ENCODE measurements at places on chromosomes 6 and 20. TPM values are rescaled to one million over a fixed set of nuclear protein-coding genes. Genes with fewer than 3 reads are reported as not detected.

RIPPLY2 gene
- 0.66 TPM for total RNA-seq

RAB44 gene
- not detected for total RNA-seq

TINAG gene
- total RNA-seq = not detected

CSNK2B gene
- total RNA-seq = 185 TPM

BEND6 gene
- 1.8 TPM for total RNA-seq

SLC35D3 gene
- not detected for total RNA-seq

RAD21L1 gene
- not detected for total RNA-seq

DNA sequence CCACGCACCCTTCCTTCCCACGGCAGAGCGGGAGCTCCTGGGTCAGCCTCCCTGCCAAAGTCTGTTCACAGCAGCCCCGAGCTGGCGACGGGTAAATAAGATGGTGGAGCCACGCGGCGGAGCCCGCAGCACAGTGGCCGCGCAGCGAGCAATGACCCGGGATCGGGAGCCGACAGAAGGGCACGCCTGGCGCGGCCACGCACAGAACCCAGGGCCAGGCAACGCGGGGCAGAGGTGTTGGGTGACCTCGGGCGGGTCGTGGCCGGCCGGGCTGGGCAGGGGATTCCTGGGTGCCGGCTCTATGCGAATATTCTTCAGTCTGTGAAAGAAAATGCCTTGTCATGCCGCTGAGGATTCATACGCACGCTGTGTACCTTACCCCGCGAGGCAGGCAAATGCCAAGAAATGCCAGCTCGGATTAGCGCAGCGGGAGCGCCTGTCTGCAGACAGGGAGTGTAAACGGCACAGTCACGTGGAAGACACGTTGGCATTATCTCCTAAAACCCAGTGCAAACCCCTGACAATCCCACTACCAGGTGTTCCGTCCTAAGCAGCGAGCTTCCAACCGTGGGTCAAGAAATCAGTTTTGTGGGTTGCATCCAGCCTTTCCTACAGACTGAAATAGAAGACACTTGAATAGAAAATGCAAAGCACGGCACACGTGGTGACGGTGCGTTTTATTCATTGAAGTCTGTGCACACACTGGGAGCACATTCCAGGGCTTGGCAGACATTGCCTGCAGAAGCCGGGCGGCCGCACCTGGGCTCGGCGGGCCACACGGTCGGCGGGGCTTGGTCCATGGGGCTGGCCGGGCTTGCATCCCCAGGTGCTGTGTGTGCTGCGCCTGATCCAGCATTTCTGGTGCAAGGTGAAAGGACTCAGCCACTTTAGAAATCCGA lies 18.3 kb downstream of the CHRNA4 start:
- no peak overlapping the region for H3K27ac ChIP-seq
- H3K36me3 ChIP-seq = no peaks in the 10 kb centered on the region

- no peaks in the 10 kb centered on the region for H3K4me1 ChIP-seq
- H3K27me3 ChIP-seq = no peaks in the 10 kb centered on the region
- no peak for DNase-seq
- no peaks in the 10 kb centered on the region for H3K36me3 ChIP-seq
- no peak overlapping the region for H3K27ac ChIP-seq
- no peak overlapping the region for H3K4me3 ChIP-seq
Measured at GRCh38 chr20:1302685-1303541, 26.0 kb downstream of the SDCBP2 start.

DNA sequence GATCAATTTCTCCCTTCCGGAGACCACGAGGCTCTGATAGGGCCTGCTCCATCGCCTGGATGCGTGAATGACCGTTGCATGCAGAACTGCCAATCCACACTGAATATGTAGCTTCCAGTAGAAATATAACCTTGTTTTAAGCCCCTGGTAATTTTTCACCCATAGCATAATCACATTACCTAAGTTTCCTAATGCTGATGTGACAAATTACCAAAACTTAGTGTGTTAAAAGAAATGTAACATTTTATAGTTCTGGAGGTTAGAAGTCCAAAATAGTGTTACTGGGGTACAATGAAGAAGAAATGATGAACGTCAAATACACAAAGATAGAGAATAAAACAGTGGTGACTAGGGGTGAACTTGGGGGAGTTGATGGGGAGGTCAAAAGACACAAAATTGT lies 22.0 kb upstream of the SIRPD start:
- H3K4me3 ChIP-seq = no peak overlapping the region
- peaks cover 2% of the 10 kb centered on the region for H3K27me3 ChIP-seq
- no peaks in the 10 kb centered on the region for H3K36me3 ChIP-seq
- no peaks in the 10 kb centered on the region for H3K4me1 ChIP-seq
- H3K27ac ChIP-seq = no peak overlapping the region
- no peak for DNase-seq

DNA sequence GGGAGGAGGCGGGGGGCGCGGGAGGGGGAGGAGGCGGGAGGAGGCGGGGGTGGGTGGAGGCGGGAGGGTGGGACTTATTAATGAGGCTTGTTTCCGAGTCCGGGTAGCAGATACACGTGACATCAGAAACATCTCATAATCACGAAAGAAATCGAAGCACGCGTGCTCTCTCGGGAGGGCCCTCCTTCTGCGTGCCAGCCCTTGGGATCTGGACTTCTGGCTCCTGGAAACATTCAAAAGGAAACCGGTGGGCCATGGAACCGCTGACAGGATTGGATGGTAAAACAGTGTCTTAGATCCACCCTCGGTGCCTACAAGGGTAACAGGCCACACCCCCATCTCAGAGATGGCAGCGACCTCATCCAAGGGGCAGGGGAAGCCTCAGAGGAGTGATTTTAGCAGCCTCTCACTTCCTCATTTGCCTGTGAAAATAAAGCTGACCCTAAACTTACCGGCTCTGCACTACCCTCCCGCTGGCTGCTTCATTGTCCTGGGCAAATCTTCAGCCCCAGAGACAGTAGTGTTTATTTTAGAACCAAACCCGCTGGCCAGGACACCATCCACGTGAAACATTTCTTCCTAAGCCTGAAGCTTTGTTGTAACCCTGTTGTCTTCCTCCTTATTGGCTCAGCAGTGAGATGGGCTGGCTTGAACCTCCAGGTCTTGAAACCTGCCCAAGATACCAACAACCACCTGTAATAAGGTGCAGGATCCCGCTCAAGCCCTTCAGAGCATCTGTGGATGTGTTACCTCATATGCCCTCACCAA lies 97.5 kb downstream of the PSMG4 start:
- H3K27ac ChIP-seq = peak overlapping the region; percentile 81
- H3K4me3 ChIP-seq = peak overlapping the region; percentile 78
- no peaks in the 10 kb centered on the region for H3K27me3 ChIP-seq
- no peaks in the 10 kb centered on the region for H3K36me3 ChIP-seq
- peaks cover 86% of the 10 kb centered on the region for H3K4me1 ChIP-seq

DNA sequence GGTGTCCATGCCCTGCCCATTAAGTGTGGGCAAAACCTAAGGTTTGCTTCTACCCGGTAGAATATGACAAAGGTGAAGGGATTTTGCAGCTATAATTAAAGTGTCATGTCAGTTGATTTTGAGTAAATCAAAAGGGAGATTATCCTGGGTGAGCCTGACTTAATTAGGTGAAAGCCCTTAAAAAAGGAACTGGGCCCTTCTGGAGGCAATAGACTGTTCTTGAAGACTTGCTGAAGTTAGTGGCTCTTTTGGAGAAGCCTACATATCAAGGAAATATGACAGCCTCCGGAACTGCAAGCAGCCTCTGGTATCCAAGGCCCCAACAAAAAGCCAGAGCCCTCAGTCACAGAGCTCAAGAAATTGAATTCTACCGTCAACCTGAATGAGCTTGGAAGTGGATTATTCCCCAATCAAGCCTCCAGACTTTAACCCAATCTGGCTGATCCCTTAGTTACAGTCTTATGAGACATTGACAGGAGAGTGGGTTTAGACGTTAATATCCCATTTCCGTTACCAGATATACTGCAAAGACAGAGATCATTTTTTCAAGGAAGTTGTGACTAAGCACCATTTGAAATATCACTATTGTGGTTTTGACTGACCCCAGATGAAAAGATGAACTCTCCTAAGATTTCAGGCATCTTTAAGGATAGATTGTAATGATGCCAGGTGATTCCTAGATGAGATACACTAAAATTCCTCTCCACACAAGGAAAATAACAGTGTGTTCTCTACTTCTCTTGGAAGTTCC lies 303.4 kb downstream of the PLCB1 start:
- no peak overlapping the region for H3K4me3 ChIP-seq
- H3K27me3 ChIP-seq = no peaks in the 10 kb centered on the region
- no peak overlapping the region for H3K27ac ChIP-seq
- H3K4me1 ChIP-seq = peaks cover 8% of the 10 kb centered on the region

- H3K27me3 ChIP-seq = peaks cover 32% of the 10 kb centered on the region
- H3K27ac ChIP-seq = no peak overlapping the region
- no peaks in the 10 kb centered on the region for H3K4me1 ChIP-seq
Measured at GRCh38 chr20:63484236-63484635, 11.8 kb upstream of the KCNQ2 start.

DNA sequence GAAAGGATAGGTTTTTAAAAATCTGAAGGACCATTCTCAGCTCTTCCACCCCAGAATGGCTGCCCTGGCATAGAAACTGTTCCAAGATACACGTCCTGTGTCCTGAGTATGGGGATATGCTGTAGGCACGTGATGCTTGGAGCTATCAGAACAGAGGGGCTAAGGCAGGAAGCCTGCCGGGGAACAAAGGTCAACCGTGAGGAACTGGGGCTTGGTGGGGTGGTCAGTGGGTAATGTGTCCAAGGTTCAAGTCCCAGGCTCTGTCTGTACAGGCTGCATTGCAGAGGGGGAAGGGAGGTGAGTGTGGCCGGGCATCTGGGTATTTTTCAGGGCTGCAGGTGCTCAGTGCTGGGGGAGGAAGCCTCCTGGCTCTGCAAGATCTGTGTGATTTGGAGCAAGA lies 479.6 kb upstream of the CHD6 start:
- no peaks in the 10 kb centered on the region for H3K4me1 ChIP-seq
- peak overlapping the region; percentile 64 for H3K27ac ChIP-seq
- H3K4me3 ChIP-seq = no peak overlapping the region

GRCh38 chr20:18456600-18456999 lies 10.2 kb downstream of the DZANK1 start:
- H3K27me3 ChIP-seq = no peaks in the 10 kb centered on the region
- H3K4me3 ChIP-seq = no peak overlapping the region
- no peaks in the 10 kb centered on the region for H3K4me1 ChIP-seq
- H3K36me3 ChIP-seq = peaks cover 19% of the 10 kb centered on the region

- DNase-seq = no peak
- no peak overlapping the region for H3K4me3 ChIP-seq
- H3K4me1 ChIP-seq = peaks cover 6% of the 10 kb centered on the region
- peaks cover 3% of the 10 kb centered on the region for H3K27me3 ChIP-seq
Measured at GRCh38 chr6:46325561-46326530, 155.1 kb upstream of the ENPP5 start.

DNA sequence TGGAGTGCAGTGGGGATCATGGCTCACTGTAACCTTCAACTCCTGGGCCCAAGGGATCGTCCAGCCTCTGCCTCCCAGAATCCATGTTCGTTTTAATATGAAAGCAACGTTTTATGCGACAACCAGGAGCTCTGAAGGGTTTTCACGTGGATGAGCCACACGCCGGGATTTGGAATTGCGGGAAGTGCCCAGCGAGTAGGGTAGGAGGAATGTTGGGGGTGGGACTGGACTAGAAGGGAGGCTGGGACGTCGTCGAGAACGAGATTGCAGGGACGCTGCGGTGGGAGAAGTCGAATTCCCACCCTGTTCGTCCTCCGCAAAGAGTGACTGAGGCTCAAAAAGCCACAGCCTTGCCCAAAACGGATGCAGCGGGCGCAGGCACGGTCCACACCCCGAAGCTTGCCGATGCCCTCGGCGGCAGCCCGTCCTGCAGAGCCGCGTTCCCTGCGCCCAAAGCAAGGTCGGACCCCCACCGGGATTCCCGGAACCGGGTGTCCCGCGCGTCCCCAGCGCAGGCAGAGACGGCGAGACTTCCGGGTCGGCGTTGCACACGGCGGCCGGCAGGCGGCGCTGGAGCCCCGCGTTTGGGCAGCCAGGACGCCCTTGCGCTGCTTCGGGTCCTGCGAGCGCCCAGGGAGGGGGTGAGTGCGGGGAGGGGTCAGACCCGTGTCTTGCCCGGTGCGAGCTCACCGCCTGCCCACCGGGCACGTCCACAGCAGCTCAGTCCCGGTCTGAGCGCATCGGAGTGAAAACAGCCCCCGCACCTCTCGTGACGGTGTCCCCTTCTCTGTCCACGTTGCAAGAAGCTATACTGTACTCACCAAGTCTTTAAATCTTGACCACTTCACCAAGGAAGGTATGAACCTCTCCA lies 87.8 kb downstream of the DHX35 start:
- peak; percentile 81 for DNase-seq
- no peaks in the 10 kb centered on the region for H3K36me3 ChIP-seq
- no peak overlapping the region for H3K27ac ChIP-seq

GRCh38 chr6:78199044-78199443 lies 546.2 kb downstream of the MEI4 start:
- no peaks in the 10 kb centered on the region for H3K27me3 ChIP-seq
- H3K36me3 ChIP-seq = no peaks in the 10 kb centered on the region
- no peaks in the 10 kb centered on the region for H3K4me1 ChIP-seq
- DNase-seq = no peak

GRCh38 chr20:48903705-48904104 lies 17.8 kb upstream of the ARFGEF2 start:
- H3K4me3 ChIP-seq = no peak overlapping the region
- no peaks in the 10 kb centered on the region for H3K27me3 ChIP-seq
- no peaks in the 10 kb centered on the region for H3K36me3 ChIP-seq

- DNase-seq = no peak
- no peaks in the 10 kb centered on the region for H3K36me3 ChIP-seq
- peaks cover 37% of the 10 kb centered on the region for H3K4me1 ChIP-seq
Measured at GRCh38 chr6:34389034-34389433, 3.4 kb downstream of the NUDT3 start.

- no peak overlapping the region for H3K4me3 ChIP-seq
- H3K4me1 ChIP-seq = peaks cover 6% of the 10 kb centered on the region
- H3K36me3 ChIP-seq = peaks cover 24% of the 10 kb centered on the region
- no peak overlapping the region for H3K27ac ChIP-seq
Measured at GRCh38 chr6:118618676-118619377, 32.6 kb downstream of the CEP85L start.

DNA sequence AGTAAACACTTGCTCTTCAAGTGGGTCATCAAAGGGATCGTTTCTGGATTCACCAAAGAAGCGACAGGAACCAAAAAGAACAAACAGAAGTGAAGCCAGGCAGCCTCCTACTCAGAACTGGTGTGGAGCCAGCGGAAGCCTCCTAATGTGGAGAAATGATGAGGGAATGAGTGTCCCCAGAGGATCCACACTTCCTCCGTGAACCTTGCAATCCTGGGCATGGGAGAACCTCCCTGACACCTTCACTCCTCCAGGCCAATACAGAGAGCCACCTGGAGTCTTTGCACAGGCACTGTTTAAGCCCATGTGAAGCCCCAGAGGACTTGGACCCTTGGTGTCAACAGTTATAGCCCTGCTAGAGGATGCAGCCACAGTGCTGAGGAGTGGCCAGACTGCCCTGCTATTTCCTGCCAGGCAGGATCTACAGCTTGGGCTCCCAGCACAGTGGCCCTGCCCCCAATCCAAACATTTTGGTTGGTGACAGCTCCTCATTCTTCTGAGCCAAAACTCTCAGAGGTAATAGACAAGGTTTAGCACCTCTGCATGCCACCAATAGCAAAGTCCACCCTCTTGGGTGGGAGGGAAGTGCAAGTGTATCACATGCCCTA lies 23.2 kb upstream of the SERINC1 start:
- no peaks in the 10 kb centered on the region for H3K27me3 ChIP-seq
- H3K36me3 ChIP-seq = peaks cover 87% of the 10 kb centered on the region
- no peak overlapping the region for H3K27ac ChIP-seq
- H3K4me1 ChIP-seq = peaks cover 6% of the 10 kb centered on the region
- DNase-seq = no peak
- no peak overlapping the region for H3K4me3 ChIP-seq

- no peaks in the 10 kb centered on the region for H3K36me3 ChIP-seq
- no peaks in the 10 kb centered on the region for H3K27me3 ChIP-seq
- no peak for DNase-seq
- H3K4me1 ChIP-seq = peaks cover 22% of the 10 kb centered on the region
- no peak overlapping the region for H3K4me3 ChIP-seq
Measured at GRCh38 chr6:13072686-13073347, 255.5 kb downstream of the TBC1D7 start.

GRCh38 chr6:125718109-125718508 lies 31.3 kb upstream of the HEY2 start:
- peaks cover 72% of the 10 kb centered on the region for H3K27me3 ChIP-seq
- no peak for DNase-seq
- H3K4me1 ChIP-seq = peaks cover 15% of the 10 kb centered on the region
- H3K36me3 ChIP-seq = no peaks in the 10 kb centered on the region
